ENCODE measurements at places on chromosomes 11 and 22.

DNA sequence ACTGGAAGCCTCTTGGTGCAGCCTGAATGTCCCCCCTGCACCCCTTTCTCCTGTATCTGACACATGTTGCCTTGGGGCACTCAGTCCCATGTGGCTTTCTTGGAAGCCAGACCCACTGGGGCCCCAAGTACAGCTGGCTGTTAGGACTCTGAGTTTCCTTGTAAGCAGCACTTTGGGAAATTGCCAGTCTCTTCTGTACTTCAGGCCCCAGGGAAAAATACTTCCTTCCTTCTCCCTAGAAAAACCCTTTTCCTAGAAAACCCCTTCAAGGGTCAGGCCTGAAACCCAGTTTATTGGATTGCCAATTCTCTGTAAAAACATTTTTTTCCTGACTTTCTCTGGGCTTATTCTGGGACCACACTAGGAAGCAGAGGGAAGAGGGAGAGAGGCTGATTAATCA lies 360.3 kb downstream of the TENM4 start:
- DNase-seq: no peak

DNA sequence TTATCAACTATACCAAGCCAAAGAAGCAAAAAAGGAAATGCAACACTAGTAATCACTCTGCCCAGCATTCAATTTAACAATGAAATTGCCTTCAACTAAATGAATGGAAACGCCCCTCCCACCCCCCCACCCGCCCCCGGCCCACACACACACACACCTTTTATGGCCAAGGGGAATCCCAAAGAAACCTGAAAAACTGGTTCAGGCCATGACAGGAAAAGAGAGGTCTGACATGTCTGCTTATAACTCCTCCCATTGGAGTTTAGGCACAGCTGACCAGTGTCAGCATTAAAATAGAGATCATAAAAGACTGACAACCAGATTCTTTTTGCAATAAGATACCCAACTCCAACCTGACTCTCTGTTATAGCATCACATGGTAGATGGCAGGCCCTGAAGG lies 42.6 kb downstream of the ACER3 start:
- DNase-seq: no peak

GRCh38 chr11:21552911-21553310 lies 640.0 kb upstream of the ANO5 start:
- DNase-seq: no peak

DNA sequence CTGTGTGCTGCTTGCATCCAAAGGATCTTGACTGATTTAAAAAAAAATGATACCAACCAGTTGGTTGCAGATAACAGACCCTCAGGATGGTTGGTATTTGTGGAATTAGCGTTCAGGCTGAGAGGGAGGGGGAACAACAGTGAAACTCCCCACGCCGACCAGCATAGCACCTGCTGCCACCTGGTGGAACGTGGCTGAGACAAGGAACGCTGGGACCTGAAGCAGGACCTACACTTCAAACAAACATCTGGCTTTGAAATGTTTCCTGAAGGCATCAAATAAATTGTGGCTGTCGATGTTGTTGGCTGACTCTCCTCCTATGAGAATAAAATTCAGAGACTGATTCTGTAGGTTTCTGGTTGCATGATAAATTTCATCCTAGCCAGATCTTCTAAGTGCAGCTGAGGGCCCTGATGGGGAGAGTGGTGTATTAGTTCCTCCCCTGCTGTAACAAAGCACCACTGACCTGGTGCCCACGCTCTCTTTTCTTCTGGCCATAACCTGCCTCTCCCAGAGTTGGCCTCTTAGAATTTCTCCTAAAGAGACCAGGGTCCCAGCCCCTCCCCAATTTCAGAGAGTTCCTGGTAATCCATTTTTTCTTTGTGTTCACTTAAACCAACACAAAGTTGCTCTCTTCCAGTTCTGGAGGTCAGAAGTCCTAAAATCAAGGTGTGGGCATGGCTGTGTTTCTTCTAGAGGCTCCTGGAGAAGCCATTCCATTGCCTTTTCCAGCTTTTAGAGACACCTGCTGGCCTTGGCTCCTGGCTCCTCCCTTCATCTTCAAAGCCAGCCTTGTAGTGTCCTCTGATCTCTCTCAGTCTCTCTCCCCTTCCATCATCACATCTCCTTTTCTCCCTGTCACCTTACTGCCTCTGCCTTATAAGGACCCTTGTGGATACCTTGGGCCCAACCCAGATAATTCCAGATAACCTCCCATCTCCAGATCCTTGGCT lies 17.3 kb downstream of the APOL2 start:
- DNase-seq: no peak

- DNase-seq: no peak
Observed at GRCh38 chr11:12100841-12101242, 9.5 kb upstream of the MICAL2 start.

GRCh38 chr11:114346709-114347141 lies 50.5 kb downstream of the NNMT start:
- DNase-seq: no peak

- peak; percentile 84 for DNase-seq
Observed at GRCh38 chr11:119671051-119671450, 57.9 kb downstream of the NECTIN1 start.

- no peak for DNase-seq
Observed at GRCh38 chr22:17303840-17304779, 65.2 kb upstream of the CECR2 start.

DNA sequence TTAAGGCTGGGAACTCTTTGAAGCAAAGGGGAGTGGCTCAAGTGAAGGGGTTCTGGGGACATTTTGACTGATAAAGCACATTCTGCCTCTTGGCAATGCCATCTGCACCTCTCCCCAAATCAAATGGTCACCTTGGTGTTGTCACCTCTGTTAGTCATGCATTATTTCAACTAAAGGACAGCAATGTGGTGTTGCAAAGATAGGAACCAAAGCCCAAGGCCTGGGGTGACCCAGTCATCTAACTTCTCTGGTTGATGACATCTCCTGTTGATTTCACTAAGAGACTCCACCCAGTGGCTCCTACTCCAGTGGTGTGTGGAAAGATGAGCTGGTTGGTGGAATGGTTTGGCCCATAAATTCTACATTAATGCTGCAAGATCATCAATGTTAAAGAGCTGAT lies 7.8 kb upstream of the MS4A1 start:
- DNase-seq: no peak

DNA sequence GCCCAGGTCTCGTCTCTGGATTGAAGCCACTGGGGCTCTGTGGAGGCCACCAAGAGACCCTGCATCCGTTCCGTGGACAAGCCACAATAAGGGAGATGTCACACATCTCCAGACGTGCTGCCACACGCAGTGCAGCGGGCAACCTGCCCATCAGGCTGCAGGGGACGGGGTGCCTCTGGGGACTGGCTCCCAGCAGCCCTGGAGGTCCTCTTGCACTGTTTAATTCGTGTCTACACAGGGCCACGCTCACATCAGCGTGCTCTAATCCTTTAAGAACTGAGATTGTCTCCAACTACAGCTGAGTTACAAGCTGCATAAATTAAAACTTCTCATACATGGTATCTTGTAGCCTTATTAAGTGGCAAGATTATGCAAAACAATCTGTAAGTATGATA lies 1232.2 kb downstream of the BRD1 start:
- DNase-seq: no peak

- no peak for DNase-seq
Observed at GRCh38 chr22:45341498-45341897, 31.8 kb downstream of the FAM118A start.

DNA sequence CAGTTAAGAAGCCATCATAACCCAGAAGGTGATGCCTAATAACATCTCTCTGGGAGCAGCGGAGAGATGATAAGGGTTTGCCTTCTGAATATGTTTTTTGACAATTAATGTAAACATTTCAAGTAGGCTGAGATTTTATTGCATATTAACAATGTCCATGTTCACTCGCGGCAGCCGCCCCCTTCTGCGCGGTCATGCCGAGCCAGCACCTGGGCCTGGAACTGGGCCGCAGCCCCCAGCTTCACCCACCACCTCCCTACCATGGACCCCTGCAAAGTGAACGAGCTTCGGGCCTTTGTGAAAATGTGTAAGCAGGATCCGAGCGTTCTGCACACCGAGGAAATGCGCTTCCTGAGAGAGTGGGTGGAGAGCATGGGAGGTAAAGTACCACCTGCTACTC lies 4.3 kb upstream of the SAA1 start:
- no peak for DNase-seq

GRCh38 chr11:123642435-123642834 lies 12.0 kb downstream of the SCN3B start:
- no peak for DNase-seq

- DNase-seq: no peak
Observed at GRCh38 chr11:27482793-27483192, 10.2 kb upstream of the LGR4 start.

DNA sequence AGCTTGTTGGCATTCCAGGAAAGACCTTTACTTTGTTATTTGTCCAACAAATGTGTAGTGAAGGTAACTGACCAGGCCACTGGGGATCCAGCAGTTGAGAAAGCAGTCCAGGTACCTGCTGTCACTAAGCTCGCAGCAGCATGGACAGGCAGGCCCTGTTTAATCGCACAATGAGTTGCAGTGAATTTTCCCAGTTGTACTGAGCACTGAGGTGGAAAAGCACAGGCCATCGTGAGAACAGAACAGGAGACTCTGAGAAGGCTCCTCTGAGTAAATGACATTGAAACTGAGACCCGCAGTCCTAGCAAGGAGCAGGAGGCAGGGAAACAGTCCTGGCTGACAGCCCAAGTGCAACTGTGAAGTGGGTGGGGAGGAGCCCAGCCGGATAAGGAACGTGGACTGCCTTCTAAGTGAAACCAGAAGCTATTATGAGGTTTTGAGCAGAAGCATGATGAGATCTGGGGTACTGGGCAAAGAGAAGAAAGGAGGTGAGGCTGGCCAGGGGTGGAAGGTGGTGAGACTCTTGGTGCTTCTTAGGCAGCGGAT lies 39.8 kb upstream of the CDON start:
- no peak for DNase-seq

- no peak for DNase-seq
Observed at GRCh38 chr11:134584001-134584561, 172.0 kb upstream of the B3GAT1 start.

DNA sequence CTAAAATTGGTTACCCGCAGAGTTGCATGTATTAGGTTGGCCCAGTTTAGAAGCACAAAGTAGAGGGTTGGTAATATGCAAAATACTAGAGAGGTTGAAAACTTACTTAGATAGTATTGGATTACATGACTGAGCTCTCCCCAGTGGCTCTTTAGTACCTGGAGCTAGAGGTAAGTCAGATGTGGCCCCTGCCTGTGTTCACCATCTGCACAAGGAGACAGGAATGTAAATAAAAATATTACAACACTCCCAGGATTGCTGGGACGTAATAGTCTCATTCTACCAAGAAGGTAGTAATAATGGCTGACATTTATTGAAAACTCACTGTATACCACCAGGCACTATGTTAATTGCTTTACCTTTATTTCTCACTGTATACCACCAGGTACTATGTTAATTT lies 129.6 kb downstream of the SLC17A6 start:
- no peak for DNase-seq

GRCh38 chr11:22193348-22194051 lies 615 bp downstream of the ANO5 start:
- DNase-seq: peak; percentile 44

DNA sequence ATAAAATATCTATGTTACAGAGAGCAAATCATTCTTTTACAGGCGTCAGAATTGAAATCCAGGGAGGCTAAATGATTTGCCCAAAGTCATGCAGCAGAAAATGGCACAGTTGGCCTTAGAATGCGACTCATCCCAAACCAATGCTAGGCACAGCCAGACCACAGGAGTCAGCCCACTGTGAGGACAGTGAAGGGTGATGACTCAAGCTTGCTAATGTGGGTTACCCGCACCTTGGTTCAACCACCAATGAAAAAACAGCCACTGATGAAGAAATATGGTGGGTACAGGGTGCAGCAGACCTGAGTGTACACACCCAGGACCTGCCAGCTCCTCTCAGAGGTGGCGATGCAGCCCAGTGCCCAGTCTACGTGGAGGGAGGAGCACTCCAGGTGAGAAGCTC lies 89.7 kb downstream of the ZC3H12C start:
- DNase-seq: no peak

- DNase-seq: no peak
Observed at GRCh38 chr11:31387379-31387778, 17.7 kb downstream of the DNAJC24 start.

DNA sequence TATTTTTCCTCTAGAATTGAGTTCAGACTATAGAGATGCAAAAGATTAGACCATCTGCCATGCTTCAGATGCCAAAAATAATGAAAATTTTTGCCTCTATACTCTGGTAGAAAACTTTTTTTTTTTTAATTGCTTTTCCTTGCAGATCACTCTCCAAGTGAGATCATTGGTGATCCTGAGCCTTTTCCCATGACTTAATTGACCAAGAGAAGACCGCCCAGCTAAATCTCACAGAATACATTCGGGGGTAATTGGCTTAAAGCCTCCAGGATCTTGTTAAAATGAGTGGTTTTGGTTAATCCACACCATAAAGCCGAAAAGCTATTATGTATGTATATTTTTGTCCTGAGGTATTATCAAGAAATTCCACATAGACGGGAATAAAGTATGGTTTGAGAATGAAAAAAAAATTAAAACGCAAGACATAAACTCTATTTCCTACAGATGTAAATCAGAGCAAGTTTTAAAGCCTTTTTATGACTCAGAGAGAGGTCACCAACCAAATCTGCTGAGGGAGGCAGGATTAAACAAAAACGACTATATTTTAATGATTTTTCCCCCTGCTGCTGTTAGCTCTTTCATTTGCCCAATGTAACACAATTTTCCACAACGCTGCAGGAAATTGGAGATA lies 64.0 kb downstream of the PARVA start:
- no peak for DNase-seq

DNA sequence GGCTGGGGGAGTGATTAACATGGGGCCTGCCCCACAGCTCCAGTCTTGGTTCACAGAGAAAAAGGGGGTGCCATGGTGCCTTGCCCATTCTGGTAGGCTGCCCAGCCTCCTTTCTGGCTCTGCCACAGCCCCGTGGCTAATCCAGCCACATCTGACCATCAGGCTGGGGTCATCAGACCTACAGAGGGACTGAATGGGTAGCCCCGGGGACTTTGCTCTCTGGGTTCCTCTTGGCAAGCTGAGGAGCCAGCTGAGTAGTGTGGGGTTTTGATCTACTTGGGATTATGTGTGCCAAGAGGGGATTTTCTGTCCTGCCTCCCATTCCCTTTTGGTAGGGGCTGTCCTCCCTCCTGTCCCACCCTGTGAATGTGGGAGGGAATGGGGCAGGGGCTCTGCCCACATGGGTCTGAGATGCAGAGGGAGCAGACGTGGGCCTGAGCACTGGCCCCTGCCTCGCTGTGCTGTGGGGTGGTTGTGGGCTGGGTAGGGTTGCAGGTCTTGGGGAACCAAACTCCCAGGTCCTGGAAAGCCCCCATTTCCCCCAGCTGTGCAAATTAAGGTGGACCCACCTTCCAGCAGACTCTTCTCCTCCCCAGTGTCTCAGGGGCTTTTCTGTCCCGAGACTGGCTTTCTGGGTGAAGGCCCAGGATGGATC lies 32.0 kb downstream of the CD82 start:
- no peak for DNase-seq

Data from NCI-H1092 (cell line).